Stimulated activated CD8-positive, alpha-beta memory T cell treated with anti-CD3 and anti-CD28 coated beads, Interleukin-15, amount 100 ng/mL, for 4 hours (primary cell): ENCODE measurements at places on chromosomes 13 and 19.

DNA sequence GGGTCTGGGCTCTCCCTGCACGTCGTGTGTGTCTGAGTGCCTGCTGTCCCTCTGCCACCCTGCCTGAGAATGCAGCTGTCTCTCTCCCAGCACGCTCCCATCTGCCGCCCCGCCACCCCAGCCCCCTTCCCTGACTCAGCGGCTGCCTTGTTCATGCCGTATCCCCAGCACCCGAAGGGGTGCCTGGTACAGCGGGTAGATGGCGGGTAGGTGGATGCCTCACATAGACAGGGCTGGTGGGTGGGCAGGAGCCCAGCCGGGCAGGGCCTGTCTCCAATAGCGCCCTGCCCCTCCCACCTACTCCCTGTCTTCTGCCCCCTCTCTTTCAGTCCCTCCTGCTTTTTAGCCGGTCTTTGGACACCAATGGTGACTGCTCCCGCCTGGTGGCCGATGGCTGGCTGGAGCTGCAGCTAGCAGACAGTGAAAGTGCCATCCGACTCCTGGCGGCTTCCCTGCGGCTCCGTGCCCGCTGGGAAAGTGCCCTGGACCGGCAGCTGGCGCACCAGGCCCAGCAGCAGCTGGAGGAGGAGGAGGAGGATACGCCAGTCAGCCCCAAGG is 30.3 kb downstream of the DHX34 start:
- DNase-seq = no peak

DNA sequence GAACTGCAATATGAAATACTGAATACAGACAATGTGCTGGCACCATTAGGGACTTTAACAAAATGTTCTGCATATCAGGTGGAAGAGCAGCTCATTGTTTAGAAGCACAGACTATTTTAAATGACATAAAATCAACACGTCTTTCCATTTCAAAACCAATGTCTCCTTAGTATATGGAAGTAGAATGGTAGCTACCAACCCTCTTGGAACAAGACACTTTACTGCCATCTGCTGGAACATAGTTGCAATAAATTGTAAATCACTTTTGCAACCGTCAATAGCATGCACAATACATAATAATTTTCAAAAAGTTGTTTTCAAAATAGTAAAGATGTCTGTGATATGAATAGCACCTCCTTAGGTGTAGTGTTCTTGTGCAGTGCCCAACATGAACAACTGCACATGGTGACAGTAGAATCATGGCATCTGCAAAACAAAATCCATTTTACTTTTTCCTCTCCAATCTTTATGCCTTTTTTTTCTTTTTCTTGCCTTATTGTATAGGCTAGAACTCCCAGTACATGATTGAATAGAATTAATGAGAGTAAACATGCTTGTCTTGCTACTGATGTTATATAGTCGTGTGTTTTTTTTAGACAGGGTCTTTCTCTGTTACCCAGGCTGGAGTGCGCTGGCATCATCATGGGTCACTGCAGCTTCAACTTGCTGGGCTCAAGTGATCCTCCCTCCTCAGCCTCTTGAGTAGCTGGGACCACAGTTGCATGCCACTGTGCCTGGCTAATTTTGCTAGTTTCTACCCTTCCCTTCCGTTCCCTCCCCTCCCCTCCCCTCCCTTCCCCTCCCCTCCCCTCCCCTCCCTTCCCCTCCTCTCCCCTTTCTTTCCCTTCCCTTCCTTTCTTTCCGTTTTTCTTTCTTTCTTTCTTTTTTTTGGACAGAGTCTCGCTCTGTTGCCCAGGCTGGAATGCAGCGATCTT is 7.8 kb upstream of the LYPD5 start:
- DNase-seq = no peak

DNA sequence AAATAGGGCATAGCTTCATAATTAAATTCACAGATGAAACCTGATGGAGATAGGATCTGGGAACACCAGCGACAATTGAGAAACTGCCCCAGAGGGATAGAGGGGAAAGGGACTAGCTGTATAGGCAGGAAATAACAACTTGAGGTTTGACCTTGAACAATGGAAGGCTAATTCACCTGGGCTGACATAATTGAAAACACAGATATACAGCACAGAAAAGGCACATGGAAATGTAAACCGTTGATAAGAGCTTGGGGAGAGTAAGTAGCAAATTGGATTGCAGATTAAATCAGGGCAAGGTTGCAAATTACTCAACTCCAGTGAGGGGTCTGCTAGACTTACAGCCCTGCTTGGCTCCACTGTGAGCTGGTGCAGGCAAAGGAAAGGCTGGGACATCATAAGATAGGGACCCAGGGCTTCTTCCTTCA is 246.7 kb downstream of the DLEU7 start:
- DNase-seq = no peak

GRCh38 chr13:113273851-113274590 is 23.0 kb upstream of the LAMP1 start:
- DNase-seq = no peak

DNA sequence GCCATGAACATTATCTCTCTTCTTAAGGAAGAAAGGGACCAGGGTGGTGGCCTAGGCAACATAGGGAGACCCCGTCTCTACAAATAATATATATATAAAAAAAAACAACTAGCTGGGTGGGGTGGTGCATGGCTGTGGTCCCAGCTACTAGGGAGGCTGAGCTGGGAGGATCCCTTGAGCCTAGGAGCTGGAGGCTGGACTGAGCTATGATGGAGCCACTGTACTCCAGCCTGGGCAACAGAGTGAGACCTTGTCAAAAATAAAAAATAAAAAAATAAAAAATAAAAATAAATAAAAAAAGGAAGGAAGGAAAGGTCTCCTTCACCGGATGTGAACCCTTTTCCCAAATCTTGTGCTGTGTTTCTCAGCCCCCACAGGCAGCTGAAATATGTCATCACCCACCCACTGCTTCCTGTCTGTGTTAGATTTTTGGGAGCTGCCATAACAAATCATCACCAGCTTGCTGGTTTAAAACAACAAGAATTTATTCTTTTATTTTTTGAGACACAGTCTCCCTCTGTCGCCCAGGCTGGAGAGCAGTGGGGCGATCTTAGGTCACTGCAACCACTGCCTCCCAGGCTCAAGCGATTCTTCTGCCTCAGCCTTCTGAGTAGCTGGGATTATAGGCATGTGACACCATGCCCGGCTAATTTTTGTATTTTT is 9.5 kb upstream of the TSPAN16 start:
- DNase-seq = no peak

- no peak for DNase-seq
Observed at GRCh38 chr19:34229721-34230120, 24.6 kb upstream of the GARRE1 start.

GRCh38 chr19:2333807-2334211 is 5.3 kb downstream of the SPPL2B start:
- no peak for DNase-seq

DNA sequence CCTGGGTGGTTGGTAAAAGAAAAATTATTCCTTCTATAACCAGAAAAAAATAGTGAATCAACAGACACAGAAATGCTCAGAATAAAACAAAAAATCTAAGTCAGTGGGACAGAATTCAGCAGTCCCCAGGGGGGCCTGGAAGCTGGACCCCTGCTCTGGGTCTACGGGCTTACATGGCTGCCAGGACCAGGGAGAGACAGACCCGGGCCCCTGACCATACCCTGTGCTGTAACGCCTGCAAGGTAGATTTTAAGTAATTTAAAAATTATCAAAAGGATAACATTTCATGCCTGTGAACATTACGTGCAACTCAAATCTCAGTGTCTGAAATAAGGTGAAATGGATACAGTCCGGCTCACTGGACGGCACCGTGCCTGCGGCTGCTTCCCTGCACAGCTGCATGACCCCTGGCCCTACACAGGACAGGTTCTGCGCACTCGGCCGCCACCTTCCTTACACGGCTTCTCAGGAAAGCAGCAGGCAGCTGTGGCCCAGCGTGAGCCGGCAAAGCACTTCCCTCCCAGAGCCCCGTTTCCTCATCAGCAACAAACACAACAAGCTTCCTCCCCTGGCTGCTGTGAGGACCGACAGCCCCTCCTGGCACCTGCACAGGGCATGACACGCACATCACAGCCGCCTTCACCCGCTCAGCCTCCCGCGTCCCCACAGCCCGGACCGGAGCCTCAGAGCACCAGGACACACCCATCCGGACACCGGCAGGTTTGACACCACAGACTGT is 22.2 kb downstream of the RASA3 start:
- no peak for DNase-seq

- DNase-seq = no peak
Observed at GRCh38 chr19:43408043-43408442, 6.6 kb upstream of the TEX101 start.

DNA sequence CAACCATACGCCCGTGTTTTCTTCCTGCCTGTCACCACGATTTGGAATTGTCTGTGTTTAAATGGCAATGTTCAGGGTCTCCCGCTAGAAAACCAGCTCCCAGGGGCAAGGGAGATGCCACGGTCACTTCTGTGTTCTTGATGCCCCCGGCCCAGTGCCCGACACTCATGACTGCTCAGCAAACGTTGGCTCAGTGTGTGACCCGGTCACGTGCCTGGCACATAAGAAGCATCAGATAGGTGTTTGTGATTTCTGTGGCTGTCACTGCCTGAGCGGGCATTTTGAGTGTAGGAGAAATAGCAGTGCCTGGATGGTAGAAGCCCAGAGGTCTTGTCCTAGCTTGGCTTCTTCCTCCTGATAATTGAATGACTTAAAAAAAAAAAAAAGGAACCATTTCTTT is 15.5 kb downstream of the HDGFL2 start:
- DNase-seq = no peak

DNA sequence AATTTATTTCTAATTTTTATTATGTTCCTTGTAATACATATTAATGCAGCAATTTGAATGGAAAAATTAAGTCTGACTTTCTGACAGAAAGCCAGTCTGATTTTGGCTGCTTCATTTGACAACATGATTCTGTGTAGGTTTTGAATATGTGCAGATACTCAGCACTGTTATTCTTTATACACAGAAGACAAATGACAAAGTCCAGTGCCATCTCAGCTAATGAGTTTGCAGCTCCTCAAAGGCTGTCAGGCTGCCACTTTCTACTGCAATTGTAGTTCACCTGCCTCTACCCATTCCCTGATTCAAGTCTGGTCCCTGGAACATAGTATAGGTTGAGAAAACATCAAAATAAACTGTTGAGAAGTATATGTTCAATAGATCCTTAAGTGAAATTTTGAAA is 2.9 kb upstream of the CHAMP1 start:
- no peak for DNase-seq

DNA sequence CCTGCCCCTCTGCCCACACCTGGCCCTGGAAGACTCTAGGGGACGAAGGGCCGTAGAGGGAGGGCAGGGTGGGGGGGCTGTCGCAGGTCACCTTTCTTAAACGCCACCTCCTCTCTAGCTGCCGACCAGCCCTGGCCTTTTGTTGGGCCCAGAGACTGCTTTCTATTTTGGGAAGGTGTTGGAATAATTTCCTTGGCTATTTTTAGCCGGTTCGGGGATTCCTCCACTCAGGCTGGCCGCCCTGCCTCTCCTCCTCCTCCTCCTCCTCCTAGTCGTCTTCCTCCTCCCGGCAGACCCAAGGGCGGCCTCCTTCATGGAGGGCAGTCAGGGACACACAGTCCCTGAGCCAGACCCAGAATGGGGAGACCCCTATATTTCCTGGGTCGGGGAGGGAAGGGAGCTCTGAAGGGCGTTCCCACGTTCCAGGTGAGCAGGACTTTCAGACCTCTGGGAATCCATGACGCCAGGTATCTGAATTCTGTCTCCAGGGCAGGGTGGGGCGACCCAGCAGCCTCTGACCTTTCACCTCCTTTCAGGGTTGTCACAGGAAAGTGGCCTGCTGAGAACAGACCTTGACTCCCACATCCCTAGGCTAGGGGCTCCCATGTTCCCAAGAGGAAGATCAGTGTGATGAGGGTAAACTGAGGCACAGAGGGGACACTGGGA is 19.9 kb downstream of the GADD45B start:
- no peak for DNase-seq

- DNase-seq = no peak
Observed at GRCh38 chr13:73001971-73002370, 56.8 kb upstream of the KLF5 start.

GRCh38 chr13:48165063-48165462 is 67.9 kb upstream of the ITM2B start:
- DNase-seq = no peak

DNA sequence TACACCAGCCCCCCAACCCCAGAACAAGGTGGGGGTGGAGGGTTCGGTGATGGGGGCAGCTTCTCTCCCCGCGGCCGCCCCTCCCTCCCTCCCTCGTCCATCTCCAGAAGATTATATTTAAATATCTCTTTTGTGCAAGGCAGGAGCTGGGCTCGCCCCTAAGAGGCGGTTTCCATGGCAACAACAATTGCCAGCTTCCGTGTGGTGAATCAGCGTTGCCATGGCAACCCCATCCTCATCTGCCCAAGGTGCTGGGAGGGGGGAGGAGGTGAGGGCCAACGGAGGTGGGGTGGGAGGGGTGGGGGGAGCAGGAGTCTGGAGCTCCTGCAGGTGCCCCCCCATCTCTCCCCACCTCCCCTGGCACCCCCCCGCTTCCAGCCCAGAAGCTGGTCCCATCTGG is 46.4 kb downstream of the CELF5 start:
- peak; percentile 26 for DNase-seq

DNA sequence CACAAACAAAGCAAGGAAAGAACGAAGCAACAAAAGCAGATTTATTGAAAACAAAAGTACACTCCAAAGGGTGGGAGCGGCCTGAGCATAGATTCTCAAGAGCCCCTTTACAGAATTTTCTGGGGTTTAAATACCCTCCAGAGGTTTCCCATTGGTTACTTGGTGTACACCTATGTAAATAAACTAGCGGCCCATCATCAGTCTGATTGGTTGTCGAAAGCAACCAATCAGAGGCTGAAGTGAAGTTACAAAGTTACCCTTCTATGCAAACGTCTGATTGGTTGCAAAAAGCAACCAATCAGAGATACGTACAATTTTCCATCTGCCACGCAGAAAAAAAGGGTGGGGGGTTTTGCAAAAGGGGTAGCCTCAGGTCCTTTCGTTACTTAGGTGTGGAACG is 96.3 kb upstream of the UBAC2 start:
- DNase-seq = no peak

DNA sequence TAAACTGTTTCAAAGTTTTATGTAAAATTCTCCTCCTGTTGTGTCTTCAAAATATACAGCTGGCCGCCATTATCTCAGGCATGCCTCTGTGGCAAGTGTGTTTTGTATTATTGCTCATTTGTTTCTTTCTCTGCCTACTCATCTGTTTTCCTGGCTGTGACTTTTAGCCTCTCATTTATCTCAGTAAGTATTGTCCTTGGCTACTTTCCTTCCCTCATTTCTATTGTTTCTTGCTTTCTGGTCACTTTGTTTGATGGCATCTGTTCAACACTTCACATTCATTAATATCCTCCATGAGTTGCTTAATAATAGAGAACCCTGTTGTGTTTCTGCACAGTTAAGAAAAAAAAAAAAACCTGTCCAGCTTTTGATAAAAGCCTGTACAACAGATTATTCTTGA is 869.4 kb downstream of the PCDH17 start:
- DNase-seq = no peak

GRCh38 chr19:19033426-19034203 is at the start of the genes ARMC6 and SUGP2:
Gene ARMC6, plus strand, starts transcription at chr19:19033603. Its CDS starts 607 bp downstream, at chr19:19034210.
Gene SUGP2, minus strand, starts transcription at chr19:19033517. Its CDS starts 2,446 bp downstream, at chr19:19031071.
- peak; percentile 75 for DNase-seq

- no peak for DNase-seq
Observed at GRCh38 chr13:87130423-87130822, 540.7 kb upstream of the SLITRK5 start.
